ENCODE measurements at places on chromosomes 5 and 9. TPM values are rescaled to one million over a fixed set of nuclear protein-coding genes. Genes with fewer than 3 reads are reported as not detected.
A peak's percentile ranks its signal among the peaks of the same experiment; 100 is the strongest.

The PCDHGC4 gene
- total RNA-seq: 2.5 TPM

The ABO gene
- not detected for total RNA-seq

GRCh38 chr9:136270173-136270705 is 24.6 kb upstream of the QSOX2 start:
- DNase-seq: no peak

The SLC36A2 gene
- total RNA-seq: not detected

GRCh38 chr9:123059472-123060220 is 26.2 kb downstream of the GPR21 start:
- DNase-seq: no peak

DNA sequence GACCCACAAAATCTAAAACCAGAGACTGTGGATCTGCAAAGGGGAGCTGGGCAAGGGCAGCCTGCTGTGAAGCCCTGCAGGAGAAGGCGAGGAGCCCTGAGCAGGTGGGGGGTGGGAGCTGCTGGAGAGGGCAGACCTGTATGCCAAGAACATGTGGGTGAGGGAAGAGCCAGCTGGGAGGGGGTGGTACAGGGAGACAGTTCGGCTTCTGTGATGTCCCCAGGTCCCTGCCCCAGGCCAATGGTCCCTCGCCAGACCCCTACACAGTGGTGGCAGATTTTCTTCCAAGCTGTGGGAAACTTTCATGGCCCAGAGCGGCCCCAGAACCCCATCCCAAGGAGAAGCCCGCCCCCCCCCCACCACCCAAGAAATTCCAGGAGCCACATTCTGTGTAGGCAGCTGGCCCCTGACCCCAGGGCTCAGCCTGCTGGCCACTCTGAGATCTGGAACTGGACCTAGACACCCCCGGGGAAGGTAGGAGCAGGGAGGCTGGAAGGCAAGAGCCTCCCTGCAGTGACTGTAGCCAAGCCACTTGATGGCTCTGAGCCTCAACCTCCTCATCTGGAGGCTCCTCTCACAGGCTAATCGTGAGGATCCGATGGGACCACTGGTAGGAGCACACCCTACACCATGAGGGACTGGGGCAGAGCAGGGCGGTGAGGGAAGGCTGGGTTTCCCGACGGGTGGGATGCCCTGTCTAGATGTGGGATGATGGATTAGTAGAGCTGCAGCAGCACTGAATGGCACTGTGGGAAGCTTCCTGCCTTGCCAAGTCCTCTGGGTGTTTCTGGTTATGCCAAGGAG is 22.6 kb upstream of the CSF1R start:
- no peak for DNase-seq

GRCh38 chr5:150295172-150295634 is 5.6 kb upstream of the CAMK2A start:
- peak; percentile 68 for DNase-seq

DNA sequence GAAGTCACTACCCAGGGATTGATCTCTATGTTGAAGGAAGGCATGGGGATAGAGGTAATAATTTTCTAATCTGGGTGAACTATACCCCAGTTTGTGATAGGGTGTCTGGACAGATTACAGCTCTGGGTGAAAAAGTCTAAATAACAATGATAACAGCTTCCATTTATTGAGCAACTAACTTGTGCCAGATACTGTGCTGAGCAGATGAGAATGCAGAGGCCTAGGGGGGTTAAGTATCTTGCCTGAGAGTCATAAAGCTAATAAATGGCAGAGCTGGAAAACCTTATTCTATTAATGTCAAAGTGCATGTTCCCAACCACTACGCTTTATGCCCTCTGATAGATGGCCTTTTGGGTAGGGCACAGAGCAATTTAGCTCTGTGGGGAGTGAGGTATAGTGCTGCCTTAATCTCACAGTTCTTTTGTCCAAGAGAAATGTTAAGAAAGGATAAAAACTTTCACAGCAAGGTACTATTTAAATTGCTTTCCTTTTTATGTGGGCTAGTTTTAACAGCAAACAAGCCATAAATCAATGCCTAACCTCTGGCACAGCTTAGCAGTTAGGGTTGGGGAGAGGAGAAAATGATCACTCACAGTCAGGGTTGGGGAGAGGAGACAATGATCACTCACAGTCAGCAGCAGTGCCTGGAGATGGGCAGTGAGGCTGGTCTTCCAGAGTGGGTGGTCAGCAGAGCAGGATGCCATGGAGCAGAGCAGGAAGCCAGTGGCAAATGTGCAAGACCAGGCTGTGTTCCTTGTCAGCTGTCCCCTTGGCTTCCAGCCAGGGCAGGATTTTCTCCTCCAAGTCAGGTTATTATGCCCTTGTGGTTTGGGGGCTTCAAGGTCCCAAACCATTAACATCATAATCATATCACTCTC is 187.0 kb downstream of the CARTPT start:
- DNase-seq: peak; percentile 42

DNA sequence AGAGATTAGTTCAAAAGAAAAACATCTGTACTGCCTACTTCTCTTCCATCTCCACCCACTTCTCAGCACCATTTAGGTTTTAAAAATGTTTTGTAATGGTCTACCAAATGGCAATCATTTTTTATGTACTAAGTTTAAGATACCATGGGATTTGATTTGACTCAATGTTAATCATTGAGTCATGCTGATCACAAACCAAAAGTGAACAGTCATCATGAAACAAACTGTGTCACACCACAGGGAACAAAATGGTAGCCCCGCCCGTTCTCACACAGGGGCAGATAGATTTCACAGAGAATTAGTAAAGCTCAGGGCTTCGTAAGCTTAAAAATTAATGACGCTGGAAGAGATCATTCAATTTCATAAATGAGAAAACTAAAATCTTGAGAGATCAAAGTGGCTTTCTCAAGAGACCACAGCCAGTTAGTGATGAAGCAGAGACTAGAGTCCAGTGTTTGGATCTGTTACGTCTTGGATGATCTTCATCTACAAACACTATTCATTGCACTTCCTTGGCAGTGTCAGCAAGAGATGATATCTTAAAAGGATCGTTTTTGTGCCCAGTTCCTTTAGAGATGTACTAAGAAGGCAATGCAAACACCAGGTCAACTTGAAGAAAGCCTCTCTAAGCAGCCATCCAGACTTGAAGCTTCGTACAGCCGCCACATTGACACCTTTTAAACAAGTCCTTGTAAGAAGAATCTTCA is 33.9 kb upstream of the TRIO start:
- peak; percentile 61 for DNase-seq

The PCDHGA11 gene
- total RNA-seq: 17.8 TPM

- DNase-seq: no peak
Observed at GRCh38 chr5:82820961-82821845, 256.0 kb downstream of the TMEM167A start.

The GABRB2 gene
- not detected for total RNA-seq

The EIF4E1B gene
- not detected for total RNA-seq

DNA sequence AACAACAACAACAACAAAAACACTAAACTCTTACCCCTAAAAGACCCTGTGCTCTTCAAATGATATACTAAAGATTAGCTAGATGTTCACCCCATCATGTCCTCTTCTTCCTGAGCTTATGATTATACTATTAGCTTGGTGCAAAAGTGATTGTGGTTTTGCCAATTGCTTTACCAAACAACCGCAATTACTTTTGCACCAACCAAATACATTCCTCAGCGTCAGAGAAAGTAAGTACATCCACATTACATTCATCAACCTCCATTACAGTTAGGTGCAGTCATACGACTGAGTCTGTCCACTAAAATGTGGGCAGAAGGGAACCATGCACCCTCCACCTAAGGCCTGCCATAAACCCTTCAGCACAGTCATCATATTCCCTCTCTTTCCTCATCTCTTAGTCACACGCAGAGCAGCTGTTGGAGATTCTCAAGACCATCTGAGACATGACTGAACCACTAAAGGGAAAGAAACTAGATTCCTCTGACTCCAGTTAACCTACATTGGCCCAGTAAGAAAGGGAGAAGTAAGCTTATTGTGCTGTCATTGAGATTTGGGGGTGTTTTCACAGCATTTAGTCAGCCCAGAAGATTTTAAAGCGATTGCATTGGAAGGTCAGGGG is 181.6 kb upstream of the TLE4 start:
- no peak for DNase-seq

GRCh38 chr5:80193401-80193800 is 62.4 kb downstream of the SERINC5 start:
- no peak for DNase-seq

- no peak for DNase-seq
Observed at GRCh38 chr5:33367416-33367815, 73.3 kb upstream of the TARS1 start.

DNA sequence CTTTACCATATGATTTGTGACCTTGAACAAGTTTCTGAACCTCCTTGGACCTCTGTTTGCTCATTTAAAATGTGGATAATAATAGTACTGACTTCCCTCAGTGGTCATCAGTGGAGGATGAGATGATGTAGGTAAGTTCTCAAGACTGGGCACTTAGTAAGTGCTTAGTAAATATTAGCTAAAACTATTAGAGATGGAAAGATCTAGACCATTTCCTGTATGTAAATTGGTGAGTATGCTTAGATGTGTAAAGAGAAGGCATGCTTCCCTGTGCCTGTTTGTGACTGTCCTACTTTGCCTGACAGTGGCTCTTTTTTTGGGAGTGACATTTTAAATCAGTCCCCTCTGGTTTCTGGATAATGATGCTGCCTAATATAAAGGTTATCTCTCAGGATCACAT is 288.1 kb downstream of the GABRB2 start:
- no peak for DNase-seq

The POU4F3 gene
- total RNA-seq: not detected

The ADAMTSL2 gene
- not detected for total RNA-seq

The PPP3R2 gene
- not detected for total RNA-seq

The GBGT1 gene
- 0.98 TPM for total RNA-seq

- DNase-seq: no peak
Observed at GRCh38 chr9:100099722-100100042, 639 bp downstream of the INVS start.

The FGD3 gene
- not detected for total RNA-seq

The SPINK13 gene
- total RNA-seq: not detected

DNA sequence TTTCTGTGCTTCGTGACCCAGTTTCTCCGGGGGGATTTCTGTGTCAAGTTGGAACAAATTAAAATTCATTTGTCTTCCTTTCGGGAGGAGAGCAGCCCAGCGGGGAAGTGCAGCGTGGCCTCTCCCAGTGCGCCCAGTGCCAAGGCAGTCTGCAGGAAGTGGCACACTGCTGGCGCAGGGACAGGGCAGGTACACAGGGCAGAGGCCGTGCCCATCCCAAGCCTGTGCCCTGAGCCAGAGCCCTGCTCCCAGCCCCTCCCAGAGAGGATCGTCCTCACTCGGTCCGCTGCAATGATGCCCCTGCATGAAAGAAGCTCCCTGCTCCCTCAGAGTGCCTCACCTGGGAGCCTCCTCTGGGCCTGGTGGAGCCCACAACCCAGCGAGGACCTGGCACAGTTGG is 82.4 kb upstream of the PPP1R26 start:
- no peak for DNase-seq

DNA sequence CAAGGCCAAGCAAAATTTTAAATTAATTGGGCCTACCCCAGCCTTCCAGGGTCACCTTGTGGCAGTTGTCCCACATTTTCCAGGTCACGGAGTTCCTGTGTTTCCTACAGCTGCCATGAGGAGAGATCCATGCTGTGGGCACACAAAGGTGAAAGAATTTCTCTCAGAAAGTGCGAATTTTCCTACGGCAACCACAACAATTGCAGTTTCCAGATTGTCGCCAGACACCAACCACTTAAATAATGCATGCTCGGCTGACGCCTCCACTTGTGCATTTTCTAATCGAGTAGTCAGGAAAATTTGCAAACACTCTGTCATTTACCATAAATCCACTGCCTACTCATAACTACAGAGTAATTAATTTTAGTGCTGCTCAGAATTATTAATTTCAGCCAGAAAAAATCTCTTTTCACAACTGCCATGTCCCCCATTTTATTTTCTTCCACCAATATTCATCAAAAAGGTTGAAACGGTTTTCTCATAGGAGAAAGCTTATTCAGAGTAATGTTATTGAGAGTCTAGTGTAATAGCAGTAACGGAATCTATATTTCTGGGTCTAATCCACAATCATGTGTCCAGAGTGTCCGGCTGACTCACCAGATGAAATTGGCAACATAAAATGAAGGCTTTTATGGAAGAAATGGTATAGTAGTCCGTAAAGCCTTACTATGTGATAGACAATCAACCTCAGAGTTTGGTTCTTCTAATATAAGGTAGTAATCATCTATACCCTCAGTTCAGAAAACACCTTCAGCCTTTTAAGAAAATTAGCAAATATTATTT is 389.8 kb downstream of the NR2F1-AS1 start:
- DNase-seq: no peak

- peak; percentile 8 for DNase-seq
Observed at GRCh38 chr9:106716820-106717219, 146.1 kb upstream of the ZNF462 start.

- DNase-seq: peak; percentile 83
Observed at GRCh38 chr5:53994148-53994547, 316.2 kb downstream of the ARL15 start.

GRCh38 chr5:166382031-166382430 is 1909.4 kb upstream of the WWC1 start:
- no peak for DNase-seq

The PPP1R2B gene
- 0.09 TPM for total RNA-seq

DNA sequence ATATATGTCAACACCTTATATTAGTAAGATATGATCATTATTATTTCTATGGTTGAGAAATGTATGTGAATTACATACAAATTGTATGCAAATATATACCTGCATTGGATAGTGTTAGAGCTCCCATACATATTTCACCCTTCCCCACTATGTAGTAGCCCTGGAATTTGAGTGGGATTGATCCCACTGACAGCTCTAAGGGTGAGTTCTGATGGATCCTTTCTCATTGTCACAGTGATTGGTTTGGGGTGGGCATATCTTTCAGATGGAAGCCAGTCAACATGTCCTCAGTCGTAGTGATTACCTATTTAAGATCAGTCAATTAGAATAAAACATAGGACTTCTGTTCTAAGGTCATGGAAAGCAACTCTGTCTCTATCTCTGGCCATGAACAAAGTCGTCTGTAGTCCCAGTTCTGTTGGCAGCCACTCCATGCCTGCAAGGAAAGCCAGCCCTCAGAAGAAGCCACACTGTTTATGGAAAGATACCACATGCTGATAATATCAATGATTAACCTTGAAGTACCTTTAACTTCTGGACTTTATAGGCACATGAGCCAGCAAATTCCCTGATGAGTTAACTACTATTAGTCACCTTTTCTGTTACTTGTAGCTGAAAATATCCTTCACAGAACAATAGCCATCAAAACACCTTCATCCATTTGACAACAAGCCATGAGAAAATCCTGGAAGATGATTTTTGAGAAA is 5.1 kb upstream of the CCDC192 start:
- peak; percentile 59 for DNase-seq

DNA sequence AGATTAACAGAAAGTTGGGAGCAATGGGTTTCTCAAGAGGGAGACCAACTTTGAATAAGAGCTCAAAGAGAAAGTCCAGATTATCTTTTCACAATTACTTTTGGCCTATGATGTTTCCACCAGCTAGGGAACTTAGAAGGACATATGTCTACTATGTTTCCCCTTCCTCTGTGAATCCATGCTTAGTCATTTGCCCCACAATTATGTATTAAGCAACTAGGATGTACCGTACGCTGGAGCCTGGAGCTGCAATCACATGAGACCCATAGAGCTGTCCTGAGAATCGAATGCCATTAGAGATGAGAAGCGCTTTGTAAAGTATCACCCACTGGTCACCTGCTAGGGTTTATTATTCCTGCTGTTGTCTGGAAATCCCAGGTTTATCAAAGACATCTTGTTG is 78.8 kb downstream of the PDE6A start:
- no peak for DNase-seq

The LPAR1 gene
- 39.2 TPM for total RNA-seq
